ENCODE measurements at places on chromosomes 4 and X.

- DNase-seq, result no peak
Observed at GRCh38 chrX:22433292-22434070, 160.8 kb downstream of the CBLL2 start.

- DNase-seq, result no peak
Observed at GRCh38 chr4:141376769-141377168, 156.1 kb downstream of the ZNF330 start.

DNA sequence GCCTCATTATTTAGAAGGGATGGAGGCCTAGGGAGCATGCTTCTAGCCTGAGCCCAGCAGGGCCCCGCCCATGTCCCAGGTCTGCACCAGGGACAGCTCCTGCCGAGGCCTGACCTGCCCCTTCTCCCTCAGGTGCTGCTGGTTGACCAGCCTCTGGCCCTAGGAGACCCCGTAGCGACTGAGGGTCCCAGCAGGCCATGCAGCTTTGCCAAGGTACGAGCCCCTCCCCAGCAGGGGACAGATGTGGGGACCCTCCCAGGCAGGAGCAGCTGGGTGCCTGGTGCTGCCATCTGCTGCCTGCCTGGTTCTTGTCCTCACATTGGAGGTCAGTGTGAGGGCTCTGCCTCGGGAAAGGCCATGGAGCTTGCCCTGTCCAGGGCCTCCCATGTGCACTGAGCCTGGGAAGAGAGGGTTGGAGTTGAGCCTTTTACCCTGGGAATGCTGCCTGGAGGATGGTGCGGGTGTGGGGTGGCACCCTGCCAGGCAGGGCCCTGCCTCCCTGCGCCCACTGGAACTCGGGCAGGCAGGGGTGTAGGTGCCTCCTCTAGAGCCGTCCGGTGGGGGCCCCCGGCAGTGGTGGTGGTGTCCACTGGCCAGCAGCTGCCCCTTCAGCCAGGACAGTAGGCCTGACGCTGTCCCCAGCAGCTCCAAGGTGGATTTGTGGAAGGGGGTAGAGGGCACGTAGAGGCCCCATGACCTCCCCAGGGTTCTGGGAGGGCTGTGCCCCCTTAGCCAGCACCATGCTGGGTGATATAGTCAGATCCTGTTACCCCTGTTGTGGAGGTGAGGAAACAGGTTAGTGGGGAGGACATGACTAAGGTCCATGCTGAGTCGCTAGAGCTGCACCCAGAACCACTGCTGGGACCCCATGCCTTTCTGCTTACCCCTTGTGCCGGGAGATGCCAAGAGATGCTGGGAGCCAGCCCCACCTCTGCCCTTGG, 2.2 kb upstream of the MSANTD1 start:
- DNase-seq, result no peak

DNA sequence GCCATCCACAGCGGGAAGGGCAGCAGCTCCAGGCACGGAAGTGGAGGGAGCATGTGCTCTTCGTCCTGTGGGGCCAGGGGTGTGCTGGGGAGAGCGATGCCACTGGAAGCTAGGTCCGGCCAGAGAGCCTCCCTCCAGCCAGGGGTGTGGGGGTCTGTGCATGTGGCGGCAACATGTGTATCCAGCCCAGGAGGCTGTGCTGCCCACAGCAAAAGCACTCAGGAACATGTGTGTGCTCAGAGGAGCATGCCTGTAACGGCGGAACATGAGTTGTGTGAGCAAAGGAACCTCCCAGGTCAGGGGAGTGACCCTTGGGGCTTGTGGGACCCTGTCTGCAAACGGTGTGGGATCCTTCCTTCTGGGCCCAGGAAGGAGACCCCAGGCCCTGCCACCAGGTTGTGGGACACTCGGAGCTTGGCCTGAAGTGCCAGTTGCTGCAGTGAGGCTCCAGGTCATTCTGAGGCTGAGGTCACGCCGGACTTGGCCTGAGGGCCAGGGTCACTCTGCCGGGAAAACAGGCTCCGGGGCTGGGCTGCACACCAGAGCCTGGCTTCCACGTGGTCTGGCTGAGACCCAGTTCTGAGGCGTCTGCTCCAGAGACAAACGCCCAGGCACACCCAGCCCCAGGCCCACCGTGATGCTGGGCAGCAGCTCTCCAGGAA, 37.2 kb downstream of the CPLX1 start:
- DNase-seq, result no peak

GRCh38 chr4:148812101-148812500, 369.9 kb upstream of the NR3C2 start:
- no peak for DNase-seq

DNA sequence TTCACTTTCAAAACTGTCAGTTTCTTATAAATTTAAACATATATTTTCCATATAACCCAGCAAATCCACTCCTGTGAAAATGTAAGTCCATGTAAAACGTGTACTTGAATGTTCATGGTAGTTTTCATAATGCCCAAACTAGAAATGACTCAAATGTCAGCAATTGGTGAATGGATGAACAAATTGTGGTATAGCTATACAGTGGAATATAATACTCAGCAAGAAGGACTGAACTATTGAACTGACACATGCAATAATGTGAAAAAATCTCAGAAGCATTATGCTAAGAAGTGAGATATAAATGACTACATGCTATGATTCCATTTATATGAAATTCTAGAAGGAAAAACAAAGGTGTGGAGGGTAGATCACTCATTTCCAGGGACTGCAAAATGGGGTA, 52.2 kb downstream of the USP53 start:
- no peak for DNase-seq

DNA sequence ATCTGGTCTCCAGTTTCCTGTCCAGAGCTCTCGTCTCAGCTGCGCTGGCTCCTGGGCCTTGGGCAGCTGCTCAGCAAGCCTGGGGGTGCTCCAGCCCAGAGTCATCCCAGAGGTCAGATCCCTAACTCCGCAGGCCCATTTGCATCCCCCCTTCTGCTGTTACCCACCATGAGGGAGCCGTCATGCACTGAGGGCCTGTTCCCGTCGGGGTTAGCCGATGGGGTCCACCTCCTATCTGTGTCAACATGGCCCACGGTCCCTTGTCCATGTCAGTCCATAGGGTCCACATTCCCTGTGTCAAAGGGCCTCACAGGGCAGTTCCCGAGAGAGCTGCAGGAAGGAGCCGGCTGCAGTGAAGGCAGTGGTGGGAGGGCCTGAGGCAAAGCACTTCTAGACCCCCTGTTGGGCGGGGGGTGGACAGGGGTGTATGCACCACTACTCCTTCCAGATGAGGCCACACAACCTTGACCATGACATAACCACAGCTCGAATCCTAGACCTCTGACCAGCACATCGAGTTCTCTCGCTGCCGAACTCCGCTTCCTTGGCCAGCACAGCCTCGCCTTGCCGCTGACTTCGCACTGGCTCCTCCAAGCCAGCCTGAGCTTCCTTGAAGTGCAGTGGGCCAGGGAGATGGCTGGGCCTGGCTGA, 24.9 kb downstream of the WDR1 start:
- DNase-seq, result no peak

- no peak for DNase-seq
Observed at GRCh38 chrX:40201329-40201885, 103.6 kb upstream of the BCOR start.

DNA sequence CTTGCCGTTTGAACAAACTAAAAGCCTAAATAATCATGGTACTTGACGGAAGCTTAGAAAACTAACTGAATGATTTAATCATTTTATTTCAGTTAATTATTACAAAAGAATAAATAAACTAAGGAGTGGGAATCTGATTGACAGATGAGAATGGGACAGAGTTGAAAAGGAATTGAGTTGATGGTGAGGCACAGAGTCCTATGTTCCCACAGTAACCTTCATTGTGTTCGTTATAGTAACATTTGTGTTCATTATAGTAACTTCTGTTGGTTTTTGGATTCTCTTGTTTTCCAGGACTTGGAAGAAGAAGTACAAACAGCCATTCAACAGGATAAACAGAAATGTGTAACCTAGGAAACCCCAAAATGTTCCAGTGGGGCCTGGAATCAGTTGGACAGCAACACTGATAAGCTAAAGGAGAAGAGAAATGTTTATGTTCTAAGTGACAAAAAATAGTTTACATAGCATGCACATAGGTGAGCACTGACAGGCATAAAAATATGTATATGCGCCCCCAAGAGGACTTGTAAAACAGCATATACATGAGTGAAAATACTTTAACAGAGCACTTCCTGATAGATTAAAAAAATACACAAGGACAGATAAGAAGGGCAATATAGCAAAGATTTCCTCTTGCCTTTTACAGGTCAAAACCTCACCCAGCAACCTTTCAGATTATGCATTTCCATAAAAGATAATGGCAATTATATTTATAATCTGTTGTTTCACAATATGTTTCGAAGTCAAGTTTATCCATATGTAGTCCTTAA, 218.6 kb upstream of the HTR2C start:
- DNase-seq, result no peak

DNA sequence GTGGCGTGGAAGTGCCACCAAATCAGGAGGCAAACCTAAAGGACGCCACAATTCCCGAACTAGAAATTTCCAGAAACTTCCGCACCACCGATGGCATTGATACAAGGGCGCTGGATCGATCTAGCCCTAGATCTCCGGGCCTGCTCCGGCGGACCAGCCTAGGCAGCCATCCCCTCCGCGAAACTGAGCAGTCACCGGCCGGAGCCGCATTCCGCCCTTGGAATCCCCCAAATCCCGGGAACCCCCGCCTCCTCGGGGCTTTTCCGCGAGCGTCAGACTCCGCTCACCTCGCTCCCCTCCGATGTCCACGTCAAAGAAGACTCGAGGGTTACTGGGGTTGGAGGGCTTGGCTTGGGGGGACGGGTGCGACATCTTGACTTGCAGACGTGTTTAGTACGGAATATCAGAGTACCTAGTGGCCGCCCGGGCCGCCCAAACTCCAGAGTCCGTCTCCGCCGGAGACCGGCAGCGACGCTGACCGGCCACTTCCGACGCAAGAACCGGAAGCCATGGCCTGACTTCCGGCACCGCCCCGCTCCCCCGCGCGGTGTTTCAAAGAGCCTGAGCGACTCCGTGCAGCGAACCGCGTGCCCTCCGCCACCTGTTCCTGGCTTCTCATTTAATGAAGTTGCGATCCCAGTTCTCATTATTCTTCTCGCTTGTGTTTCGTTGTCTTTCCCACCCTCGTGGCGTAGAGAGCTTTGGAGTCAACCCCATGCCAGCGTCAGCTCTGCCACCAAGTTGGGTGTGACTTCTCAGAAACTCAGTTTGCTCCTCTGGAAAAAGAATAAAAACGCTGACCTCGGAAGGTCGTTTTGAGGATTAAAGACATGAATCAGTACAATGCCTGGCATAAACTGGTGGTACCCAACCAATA, at the start of gene PPID:
TSS of gene PPID (minus strand) at position 480 of the 877 bp plus-strand sequence. CDS start at position 372, 108 bp downstream.
- peak; percentile 67 for DNase-seq

- DNase-seq, result no peak
Observed at GRCh38 chrX:20968996-20969395, 405.2 kb upstream of the CNKSR2 start.

- DNase-seq, result no peak
Observed at GRCh38 chr4:58723954-58724353, 1613.8 kb upstream of the IGFBP7 start.

DNA sequence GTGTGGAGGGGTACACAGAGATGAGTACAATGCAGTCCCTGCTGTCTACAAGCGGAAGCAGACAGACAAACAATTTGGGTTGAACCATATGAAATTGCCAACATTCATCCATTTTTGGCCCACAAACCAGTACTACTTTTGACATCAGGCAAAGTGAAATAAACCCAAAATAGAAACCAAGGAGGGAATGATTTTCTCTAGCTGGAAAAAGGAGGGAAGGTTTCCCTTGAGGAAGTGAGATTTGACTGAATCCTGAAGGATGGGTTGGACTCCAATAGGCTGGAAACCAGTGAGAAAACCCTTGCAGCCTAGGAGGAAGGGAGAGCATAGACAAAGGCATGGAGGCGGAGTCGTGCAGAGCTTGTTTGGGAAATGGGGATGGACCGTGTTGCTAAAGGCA, 63.5 kb upstream of the PJA1 start:
- no peak for DNase-seq

- DNase-seq, result no peak
Observed at GRCh38 chr4:185902654-185903053, 90.7 kb upstream of the SORBS2 start.

DNA sequence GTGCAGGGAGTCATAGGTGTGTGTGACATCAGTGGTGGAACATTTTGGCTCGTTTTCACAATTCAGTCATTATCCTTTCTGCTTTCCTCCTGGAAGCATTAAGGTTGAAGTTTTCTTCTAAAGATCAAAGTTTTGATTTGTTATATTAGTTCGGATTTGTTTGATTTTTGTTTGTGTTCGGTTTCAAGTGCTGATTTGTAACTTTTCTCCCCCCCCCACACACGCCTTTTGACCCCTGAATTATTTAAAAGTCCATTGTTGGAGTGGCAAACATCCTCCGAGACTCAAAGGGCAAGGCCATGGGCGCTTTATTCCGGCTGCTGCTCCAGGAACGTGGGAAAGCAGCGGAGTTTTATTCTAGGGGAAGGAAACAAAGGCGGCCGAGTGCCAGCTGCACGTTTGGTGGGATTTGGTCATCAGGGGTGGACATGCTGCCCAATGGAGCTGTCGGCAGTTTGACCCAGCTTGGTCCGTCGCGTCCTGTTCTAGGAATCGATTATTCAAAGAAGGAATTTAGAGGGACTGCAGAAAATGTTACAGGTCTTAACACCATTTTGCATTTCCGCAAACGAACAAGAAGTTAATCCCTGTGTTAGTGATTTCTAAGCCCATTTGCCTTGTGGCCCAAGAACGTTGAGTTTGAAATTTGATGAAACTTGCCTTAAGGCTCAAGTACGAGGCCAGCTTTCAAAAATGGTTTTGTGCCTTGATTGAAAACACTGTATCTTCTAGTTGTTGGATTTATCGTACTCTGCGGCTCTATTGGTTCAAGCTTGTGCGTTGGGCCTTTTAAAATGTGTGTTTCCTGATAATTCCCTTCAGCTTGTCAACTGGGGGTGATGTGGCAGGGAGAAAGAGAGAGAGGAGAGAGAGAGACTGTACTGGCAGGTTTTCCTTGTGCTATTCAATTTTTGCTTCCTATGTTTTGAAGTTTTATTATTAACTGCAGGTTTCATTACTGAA, 565 bp upstream of the ZNF41 start:
- DNase-seq, result peak; percentile 22

DNA sequence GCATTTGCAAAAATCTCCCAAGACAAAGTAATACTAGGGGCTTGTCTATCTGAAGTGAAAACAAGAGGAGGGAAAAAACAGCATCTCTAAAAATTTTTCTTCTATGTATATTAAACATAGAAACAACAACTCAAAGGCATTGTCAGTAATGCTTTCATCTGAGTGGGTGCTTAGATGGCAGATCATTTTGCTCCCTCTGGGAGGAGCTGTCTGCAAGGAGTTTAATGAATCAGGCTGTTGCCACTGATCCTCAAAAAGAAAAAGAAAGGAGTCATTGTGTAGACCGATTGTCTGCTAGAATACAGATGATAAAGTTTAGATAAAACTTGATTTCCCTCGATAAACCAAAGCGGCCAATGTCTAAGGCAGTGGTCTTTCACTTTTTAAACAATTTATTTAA, 49.7 kb upstream of the KLHL8 start:
- DNase-seq, result peak; percentile 23

DNA sequence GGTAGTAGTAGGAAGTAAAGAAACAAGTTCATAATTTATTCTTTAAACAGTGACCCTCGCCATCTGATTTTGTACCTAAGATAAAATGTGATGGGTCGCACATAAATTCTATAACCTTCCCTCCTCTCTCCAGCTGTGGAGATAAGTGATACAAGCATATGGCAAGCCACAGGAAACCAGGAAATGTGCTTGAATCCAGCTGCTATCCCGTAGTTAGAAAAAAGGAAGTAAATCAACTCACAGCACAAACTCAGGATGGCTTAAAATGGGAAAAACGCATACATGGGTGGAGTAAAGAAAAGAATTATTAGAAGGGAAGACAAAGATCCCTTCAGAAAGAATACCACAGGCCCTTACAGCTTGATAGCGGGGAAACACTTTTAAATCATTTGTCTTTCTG, 78.2 kb downstream of the ZNF827 start:
- DNase-seq, result no peak

- DNase-seq, result no peak
Observed at GRCh38 chr4:165700855-165701254, 172.2 kb upstream of the TLL1 start.

Data from NCI-H1092 (cell line).